Stimulated activated CD4-positive, alpha-beta T cell treated with anti-CD3 and anti-CD28 coated beads, Interleukin-15, amount 100 ng/mL, for 48 hours (primary cell): ENCODE measurements at places on chromosomes 12 and 14.

DNA sequence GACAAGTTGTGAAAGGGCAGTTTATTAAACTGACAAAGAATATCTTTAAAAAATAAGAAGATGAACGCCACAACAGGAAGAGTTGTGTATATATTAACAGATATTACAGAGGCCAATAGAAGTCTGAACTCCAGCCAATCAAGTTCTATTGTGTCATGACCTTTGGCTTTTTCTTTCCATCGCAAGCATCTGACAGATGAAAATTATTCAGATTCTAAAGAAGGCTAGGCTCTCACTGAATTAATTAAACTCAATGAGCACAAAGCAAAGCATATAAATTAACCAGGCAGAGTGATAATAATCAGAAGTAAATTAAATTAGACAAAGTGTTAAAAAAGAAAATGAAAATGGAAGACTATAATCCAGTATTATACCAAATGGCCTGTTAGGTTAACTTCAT, 62.0 kb upstream of the PYGL start:
- no peak for DNase-seq

- DNase-seq, result no peak
These were observed 96.9 kb downstream of the FIGNL2 start for GRCh38 chr12:51751661-51752060.

- no peak for DNase-seq
These were observed 46.0 kb downstream of the TSHR start for GRCh38 chr14:81001447-81001846.

GRCh38 chr12:32413412-32413811, 14.1 kb downstream of the FGD4 start:
- DNase-seq, result no peak

GRCh38 chr12:49251357-49251756, 13.5 kb upstream of the TUBA1C start:
- no peak for DNase-seq

DNA sequence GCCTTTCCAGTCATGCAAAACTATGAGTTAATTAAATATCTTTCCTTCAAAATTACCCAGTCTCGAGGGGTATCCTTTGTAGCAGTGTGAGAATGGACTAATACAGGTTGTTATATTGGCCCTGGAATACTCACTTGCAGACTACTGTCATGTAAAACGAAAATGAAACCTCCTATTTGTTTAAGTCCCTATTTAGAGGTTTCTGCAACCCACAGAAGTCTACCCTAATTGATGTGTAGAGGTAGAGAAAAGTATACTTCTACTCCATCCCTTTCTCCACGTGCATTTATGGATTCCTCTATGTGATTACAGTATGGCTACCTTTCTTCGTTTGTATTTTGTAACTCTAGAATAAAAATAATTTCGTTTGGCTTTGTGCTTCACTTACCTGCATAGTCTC, 371.1 kb downstream of the FSCB start:
- no peak for DNase-seq

DNA sequence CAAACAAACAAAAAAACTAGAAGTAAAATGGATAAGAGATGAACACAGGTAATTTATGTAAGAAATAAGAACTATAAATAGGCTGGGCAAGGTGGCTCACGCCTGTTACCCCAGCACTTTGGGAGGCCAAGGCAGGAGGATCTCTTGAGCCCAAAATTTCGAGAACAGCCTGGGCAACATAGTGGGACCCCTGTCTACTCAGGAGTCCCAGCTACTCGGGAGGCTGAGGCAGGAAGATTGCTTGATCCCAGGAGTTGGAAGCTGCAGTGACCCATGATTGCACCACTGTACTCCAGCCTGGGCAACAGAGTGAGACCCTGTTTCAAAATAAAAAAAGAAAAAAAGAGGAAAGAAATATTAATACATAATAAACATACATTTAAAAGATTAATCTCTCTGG, 22.7 kb upstream of the ABCD4 start:
- DNase-seq, result no peak

GRCh38 chr12:110431957-110432587, 18.1 kb downstream of the ARPC3 start:
- no peak for DNase-seq

GRCh38 chr12:111773801-111774551, 7.2 kb downstream of the ALDH2 start:
- no peak for DNase-seq

- no peak for DNase-seq
These were observed 581.7 kb downstream of the DIO2 start for GRCh38 chr14:79629411-79630287.

DNA sequence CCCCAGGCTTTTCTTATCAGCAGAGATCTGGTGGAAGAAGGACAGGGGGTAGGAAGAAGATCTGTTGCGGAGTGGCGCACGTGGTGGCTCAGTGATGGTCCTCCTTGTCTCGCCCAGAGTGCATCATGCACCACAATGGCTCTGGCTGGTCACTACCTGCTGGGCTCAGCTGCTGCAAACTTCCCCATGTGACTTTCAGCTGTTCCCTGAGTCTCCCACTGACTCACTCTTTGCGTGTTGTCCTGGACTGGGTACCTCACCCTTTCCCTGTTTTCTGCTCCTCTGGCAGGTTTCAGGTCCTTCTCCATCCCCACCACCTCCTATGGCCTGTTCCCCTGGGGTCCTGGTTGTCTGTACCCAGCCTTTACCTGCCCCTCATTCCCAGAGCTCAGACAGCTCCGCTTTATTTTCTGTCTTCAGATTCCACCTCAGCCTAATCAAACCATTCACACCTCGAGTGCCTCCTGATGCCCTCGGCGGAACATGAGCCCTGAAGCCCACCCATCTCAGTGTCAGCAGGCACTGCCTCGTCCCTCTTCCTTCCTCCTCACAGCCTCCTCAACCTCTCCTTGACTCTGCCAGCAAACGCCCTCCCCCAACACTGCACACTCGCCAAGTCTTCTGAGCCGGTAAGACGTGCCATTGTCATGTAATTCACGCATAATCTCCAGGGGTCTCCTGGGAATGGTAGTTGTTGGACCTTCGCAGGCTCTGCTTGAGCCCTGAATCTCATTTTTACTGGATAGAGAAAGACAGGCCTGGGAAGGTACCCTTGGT, 1.8 kb downstream of the C1R start:
- DNase-seq, result no peak

DNA sequence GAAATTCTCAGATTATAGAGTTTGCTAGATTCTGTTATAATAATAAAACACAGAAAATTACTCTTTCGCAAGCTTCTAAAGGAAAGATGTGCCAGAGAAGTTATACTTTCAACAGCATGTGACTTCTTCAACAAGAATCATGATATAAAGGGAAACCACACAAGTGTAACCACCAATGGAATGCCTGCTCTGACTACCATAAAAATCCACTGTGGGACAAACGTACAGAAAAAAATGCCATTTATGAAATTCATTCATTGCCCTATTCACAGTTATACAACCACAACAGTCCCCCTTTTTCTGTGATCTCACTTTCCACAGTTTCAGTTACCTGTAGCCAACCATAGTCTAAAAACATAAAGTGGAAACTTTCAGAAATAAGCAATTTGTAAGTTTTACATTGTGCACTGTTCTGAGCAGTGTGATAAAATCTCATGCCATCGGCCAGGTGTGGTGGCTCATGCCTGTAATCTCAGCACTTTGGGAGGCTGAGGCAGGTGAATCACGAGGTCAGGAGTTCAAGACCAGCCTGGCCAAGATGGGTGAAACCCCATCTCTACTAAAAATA, 3.2 kb downstream of the CATSPERB start:
- DNase-seq, result no peak

GRCh38 chr12:66275040-66275439, 27.3 kb upstream of the HELB start:
- no peak for DNase-seq

DNA sequence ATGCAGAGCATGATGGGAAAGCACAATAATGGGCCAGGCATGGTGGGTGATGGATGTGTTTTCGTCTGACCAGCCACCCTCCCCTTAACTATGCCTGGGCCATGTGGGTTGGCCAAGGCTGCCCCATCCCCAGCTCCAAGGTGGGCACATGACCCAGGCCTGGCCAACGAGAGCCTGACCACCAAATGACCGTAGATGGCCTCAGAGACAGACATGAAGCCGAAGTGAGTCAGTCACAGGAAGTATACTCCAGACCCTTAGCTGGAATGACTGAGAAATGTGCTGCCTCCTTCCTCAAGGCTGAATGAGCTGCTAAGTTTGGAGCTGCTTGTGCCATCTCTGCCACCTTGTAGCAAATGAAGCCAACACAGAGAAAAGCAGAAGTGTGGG, 233.6 kb downstream of the BCL11B start:
- no peak for DNase-seq

DNA sequence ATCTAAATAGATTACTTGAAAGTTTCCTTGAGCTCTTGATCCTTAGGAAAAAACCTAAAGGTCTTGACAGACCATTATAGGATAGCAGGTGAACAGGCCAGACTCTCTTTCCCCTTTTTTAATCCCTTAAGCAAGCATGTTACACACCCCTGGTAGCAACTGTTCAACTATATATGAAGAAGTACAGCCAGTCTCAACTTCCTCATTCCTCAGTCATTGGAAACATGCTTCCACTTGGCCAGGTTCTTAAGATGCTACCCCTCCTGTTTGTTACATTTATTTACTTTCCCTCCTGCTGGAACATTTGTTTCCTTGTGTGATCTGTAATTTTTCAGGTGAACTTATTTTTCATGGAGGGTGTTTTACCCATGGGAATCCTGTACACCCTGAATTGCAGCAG, 124.1 kb downstream of the ARMH4 start:
- DNase-seq, result no peak

DNA sequence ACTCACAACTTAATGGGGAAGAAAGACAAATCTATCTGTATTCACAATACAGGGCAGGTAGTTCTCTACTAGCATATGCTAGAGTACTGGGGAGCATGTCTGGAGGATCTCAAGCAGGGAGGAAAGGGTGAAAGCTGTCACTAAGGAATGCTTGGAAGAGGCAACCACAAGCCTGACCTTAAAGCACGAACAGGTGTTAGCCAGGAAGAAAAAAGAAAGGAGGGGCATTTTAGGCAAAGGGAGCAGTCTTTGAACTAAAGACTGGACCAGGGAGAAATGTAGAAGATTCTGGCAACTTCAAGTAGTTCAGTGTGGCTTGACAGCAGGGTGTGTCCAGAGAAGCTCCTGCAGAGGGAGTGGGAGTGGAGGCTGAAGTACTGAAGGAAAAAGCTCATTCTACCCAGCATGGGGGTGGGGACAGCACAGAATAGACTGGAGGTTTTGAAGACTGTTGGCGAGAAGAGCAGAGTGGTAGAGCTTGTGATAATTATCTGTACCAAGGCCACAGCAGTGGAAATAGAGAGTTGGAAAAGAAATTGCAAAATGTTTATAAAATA, 50.9 kb downstream of the AP5M1 start:
- no peak for DNase-seq

DNA sequence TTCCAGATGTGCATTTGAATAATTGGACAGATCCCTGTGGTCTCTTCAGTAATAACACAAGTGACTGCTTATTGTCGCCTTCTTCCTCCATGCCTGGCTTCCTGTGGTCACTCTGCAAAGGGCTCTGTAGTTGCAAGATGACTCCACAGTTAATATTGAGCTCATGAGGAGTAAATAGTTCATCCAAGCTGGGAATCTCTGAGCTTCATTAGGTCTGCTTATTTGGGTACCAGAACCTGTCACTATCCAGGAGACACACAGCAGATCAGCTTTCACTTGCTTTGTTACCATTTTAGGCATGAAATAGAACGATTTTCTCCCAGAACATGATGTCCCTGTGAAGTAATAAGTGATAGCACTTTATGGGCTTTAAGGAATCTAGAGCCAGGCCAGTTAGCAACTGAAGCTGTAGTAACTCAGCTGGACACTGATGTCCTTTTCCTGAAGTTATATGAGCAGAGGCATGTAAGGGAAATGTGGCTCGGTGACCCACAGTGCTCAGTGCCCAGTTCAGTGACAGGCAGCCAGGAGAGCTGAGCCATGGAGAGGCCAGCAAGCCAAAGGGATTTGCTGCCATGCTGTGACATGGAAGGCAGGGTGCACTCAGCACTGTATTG, 50.1 kb downstream of the CRADD start:
- DNase-seq, result no peak

DNA sequence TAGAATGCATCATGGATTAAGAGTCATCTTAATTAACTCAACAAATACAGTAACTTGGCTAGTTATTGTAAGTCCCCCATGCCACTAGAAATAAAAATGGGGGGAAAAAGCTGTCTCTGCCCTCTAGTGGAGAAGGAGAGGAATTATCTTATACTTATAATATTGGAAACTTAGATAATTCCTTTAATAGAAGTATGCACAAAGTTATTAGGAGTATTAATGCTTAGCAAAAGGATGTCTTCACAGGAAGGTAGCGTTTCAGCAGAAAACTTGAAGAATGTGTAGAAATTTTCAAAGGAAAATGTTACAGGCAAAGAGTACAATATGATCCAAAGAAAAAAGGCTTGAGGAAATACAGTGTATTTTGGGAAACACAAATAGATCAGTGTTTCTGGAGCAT, 19.8 kb downstream of the OR5AU1 start:
- DNase-seq, result no peak

GRCh38 chr12:111304642-111305071, 64.2 kb downstream of the PHETA1 start:
- peak; percentile 38 for DNase-seq

DNA sequence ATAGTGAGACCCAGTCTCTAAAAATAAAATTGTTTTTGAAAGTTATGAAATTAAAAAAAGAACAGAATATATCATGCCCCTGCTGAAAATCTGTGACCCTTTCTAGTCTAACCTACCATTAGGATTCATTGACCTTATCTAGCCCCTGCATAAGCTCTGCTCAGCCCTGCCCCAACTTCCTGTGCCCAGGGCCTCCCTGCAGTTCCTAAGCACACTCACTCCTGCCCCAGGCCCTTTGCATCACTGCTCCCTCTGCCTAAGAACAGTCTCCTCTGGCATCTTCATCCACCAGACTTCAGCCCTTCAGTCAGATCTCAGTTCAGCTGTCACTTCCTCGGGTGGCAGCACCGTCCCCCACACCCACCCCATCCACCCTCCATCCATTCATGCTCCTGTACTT, 55.4 kb downstream of the SCARB1 start:
- no peak for DNase-seq

- DNase-seq, result no peak
These were observed 520 bp downstream of the KSR2 start for GRCh38 chr12:117968151-117968789.

DNA sequence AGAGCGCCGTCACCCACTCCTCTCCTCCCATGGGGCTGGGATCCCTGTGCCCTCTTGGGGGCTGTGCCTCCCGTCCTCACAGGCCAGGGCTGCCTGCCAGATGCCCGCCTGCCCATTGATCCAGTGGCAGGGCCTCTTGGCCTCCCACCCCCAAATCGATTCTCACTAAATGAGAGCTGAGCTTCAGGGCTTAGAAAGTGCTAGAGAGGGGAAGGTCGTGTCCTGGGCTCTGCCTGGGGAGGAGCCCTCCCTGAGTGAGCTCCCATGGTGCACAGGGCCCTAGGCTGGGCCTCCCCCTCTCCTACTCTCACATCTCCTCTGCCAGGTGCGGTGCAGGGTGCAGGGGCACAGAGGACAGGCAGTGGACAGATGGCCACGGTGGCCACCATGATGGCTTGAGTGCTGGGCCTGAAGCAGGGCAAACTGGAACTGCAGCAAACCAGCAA, 9.2 kb downstream of the BEGAIN start:
- no peak for DNase-seq
